Brain pericyte (primary cell): ENCODE measurements at places on chromosomes 11 and 22.
A peak's percentile ranks its signal among the peaks of the same experiment; 100 is the strongest.

GRCh38 chr11:66002648-66003225, 434 bp downstream of the BANF1 start:
- DNase-seq: no peak

GRCh38 chr11:8808226-8808585, 102.8 kb upstream of the AKIP1 start:
- DNase-seq: no peak

DNA sequence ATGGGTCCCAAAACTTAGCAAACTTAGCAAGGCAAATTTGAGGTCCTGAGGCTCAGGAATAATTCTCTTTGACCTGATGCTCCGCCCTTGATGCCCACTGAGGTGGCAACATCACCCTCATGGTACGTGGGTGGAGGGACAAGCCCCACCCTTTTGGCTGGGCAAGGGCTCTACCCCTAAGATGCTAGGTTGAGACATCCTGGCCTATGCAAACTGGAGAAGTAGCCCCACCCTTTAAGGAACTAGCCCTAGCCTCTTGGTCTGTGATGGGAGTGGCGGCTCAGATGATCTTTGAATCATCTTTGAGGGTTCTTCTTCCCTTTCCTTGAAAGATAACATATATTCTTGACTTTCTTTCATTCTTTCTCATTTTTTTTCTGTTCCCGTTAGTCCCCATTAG, 32.9 kb downstream of the CABIN1 start:
- no peak for DNase-seq

DNA sequence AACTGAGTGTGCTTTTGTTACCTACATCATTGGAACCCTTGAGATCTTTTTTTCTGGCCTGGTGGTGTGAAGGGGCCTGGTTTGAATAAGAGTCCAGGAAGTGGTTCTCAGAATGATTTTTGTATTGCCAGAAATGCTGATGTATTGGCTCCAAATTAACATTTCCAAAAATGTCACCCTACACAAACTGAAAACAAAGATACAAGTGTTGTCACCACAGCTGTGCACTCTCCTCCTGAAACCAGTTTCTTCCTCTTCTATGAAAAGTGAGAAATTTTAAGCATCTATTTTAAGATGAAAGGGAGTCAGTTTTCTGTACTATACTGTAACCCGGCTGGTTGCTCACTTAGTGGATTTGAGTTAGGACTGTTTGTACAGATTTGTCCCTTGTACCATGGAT, 218.8 kb downstream of the PGR start:
- no peak for DNase-seq

- no peak for DNase-seq
Observed at GRCh38 chr11:112769584-112769983, 191.6 kb upstream of the NCAM1 start.

DNA sequence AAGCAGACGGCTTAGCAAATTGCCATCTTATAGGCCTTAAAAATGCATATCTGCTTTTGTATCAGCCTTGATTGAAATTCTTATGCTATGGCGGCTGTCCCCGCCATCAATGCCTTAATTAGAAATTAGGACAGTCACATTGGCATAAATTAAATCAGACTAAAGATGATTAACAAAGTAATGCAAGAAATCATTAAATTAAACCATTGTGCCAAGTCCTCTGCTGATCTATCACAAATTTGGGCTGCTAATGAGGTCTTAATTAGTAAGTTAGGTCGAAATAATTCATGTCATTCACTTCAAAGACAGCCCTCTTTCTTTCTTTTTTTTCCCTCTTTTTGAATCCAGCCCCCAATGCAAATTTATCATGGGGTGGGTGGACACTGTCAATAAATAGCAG, 159.3 kb downstream of the MIAT start:
- no peak for DNase-seq

DNA sequence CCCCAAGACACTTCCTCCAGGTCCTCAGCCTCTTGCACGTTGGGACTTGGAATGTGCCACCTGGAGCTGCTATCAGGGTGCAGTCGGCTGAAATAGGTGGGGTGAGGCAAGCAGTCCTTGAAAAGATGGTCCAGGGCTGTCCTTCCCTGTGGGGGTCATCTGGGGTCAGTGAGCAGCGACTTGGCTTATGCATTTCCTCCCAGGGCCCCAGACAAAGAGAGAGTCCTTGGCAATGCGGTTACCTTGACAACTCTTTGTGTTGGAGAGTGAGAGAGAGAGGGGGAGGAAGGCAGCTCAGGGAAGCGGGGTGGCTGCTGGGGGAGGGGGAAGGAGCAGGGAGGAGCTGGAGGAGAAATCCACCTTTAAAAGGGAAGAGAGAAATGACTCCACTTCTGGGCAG, 93.8 kb downstream of the MIAT start:
- no peak for DNase-seq

DNA sequence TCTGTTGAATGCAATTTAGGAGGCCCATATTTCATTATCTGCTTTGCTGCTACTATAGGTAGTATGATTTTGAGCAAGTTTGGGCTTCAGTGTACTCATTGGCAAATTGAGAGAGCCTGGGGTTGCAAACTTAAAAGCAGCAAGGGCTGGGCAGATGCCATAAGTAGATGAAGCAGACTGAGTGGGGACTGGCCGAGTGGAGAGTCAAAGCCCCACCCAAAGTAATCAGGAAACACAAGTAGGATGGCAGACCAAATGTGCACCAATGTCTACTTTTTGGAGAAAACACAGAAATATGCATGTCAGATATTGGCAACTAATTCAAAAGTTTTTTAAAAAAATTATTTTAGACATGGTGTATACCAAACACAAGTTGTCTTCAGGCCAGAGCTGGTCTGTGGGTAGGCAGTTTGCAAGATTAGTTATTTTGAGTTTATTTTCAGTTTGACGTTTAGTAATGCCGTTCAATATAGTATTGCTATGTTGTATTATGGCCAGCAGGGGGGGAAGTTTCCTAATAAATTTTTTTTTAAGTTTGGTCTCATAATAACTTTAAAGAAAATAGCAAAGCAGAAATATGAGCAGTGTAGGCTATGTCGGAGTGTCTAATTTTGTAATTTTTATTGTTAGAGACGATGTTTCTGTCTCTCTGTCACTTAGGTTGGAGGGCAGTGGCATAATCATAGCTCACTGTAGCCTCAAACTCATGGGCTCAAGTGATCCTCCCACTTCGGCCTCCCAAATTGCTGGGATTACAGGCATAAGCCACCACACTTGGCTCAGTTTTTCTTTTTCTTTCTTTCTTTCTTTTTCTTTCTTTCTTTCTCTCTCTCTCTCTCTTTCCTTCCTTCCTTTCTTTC, 105.1 kb downstream of the HIPK3 start:
- no peak for DNase-seq

DNA sequence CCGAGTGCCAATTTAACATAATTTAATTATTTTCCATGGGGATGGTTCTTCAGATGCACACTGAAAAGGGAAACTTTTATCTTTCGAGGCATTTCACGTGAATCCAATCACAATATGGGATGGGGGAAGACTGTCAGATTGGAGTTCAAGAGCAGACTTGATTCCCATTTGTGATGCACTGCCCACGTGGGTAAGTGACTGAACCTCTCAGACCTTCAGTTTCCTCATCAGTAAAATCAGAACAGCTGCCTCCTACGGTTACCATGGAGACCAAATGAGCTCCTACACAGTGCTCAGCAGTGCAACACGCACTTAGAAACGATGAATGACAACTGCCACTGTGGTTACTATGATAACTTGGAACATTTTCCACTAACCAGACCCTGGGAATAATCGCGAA, 21.7 kb downstream of the KIAA0930 start:
- DNase-seq: no peak

DNA sequence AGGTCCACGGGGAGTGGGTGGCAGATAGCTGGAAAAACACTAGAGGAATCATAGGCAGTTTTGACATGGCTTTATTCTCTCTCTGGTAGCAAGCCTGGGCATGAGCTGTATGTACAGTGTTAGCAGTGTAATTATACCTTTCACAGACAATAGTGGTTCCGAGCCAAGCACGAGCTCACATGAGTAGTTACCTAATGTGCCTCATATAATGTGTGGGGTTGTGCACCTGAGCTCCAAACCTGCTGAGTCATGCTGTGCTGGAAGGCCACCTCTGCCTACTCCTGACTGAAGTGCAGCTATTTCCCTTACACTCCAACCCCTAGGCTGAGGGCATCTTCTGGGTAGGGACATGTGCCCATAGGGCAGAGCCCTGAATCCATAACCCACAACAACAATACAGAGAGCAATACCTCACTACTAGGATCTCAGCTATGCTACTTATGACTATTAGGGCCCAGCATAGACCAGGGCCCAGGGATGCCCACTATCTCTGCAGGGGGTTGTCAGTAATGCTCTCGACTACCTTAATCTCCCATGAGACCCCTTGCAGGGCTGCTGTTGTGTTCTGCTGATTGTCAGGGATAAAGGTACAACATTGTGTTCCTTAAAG, 432.1 kb downstream of the DYNC2H1 start:
- DNase-seq: no peak

GRCh38 chr11:67389477-67389876, 2.3 kb upstream of the RAD9A start:
- DNase-seq: no peak

DNA sequence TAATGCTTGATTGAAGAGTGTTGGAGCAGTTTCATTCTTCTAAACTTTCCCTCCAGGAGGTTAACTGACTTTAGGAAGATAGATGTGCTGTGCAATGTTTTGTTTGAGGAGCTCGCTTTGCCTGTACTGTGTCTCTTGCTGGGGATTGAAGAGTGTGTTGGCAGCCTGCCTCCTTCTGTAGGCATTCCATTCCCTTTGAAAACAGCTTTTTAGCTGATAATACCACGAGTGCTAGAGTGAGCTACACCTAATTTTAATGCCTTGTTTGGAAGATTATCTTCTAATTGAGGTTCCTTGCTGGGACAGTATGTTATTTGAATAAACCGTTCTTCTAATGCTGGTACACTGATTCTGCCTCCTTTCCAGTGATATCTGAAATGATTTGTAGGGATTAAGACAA, 7.2 kb downstream of the DDX10 start:
- DNase-seq: no peak

- DNase-seq: no peak
Observed at GRCh38 chr22:40190501-40190900, 12.8 kb downstream of the TNRC6B start.

DNA sequence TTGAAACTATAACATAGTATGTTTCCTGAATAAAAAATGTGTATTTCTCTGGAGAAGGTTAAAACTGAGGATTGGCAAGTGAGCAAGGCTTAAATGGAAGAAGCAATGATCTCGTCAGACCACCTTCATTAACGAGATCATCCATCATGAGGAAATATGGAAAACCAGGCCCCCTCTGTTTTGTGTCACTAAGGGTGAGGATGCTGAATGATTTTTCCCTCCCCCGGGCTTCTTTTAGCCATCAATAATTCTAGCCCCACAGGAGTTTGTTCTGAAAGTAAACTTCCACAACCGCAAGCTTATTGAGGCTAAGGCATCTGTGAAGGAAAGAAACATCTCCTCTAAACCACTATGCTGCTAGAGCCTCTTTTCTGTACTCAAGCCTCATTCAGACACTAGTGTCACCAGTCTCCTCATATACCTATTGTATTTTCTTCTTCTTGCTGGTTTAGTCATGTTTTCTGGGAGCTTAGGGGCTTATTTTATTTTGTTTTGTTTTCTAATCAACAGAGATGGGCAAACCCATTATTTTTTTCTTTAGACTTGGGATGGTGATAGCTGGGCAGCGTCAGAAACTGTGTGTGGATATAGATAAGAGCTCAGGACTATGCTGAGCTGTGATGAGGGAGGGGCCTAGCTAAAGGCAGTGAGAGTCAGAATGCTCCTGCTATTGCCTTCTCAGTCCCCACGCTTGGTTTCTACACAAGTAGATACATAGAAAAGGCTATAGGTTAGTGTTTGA, 5.8 kb upstream of the HBE1 start:
- no peak for DNase-seq

GRCh38 chr11:85844439-85845123, 10.6 kb upstream of the CCDC83 start:
- DNase-seq: no peak

DNA sequence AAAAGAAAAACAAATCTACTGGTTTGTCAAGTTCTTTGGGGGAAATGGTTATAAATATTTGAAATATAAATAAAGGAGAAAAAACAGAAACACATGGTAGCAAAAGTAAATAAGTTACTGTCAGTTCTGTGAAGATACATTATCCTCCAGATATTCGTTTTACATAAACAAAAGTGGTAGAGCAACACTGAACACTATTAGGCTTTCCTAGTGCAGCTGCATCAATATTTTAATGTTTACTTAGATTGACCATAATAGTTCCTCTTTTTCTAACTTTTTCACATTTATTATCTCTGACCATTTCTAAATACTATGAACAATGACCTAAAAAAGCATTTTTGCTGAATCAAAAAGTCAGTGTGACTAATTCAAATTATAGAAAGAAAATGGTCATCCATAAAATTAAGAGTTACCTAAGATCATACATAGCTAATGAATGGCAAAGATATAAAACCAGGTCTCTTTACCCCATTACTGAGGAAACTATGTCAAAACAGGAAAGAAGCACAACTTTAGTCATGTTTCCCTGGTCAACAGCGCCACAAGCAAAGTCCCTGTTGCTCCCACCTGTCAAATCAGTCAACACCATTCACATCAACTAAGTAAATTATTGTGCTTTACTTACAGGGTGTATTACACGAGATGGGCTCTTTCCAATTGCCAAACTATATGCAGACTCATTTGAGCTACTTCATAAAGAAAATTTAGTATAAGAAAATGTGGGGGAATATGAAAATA, 38.5 kb downstream of the SBF2 start:
- peak; percentile 57 for DNase-seq

DNA sequence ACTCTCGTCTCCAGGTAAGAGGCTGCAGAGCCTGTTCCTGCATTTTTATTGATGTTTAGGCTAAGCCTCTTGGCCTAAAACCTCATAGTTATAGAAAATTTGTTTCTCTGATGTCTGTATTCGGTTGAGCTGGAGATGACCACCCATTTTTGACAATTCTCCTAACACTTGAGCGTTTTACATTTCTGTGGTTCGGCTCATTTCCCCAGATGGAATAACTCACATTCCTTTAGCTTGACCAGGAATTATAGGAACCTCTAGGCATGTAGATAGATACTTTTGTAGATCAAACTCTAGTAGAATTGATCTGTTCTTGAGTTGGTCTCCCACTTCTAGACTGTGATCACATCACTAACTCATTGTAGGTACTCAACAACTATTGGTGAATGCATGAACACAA, 172.6 kb upstream of the CADM1 start:
- no peak for DNase-seq

DNA sequence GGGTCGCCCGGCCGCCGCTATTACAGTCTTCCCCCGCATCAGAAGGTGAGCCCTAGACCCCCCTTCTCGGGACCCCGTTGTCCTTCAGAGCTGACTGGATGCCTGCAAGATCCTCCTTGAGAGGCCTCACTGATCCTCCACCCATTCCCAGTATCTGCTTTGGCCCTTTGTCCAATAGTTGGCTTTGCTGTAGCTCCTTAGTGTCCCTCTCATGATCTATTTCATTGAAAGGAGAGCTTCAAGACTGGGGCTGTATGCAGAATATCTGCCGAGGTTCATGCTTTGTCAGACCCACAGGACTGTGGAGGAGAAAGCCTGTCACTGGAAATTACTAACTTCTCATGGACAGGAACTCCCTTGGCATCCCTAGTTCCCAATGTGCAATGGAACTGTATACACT, 499 bp downstream of the DLAT start:
- DNase-seq: no peak

GRCh38 chr11:17722000-17722643, 2.8 kb downstream of the MYOD1 start:
- DNase-seq: no peak

- DNase-seq: no peak
Observed at GRCh38 chr11:8293171-8293570, 29.5 kb upstream of the LMO1 start.
